ENCODE measurements at places on chromosomes 6 and 20.

- no peak for DNase-seq
These were observed 63.6 kb downstream of the IPCEF1 start for GRCh38 chr6:154292855-154293519.

DNA sequence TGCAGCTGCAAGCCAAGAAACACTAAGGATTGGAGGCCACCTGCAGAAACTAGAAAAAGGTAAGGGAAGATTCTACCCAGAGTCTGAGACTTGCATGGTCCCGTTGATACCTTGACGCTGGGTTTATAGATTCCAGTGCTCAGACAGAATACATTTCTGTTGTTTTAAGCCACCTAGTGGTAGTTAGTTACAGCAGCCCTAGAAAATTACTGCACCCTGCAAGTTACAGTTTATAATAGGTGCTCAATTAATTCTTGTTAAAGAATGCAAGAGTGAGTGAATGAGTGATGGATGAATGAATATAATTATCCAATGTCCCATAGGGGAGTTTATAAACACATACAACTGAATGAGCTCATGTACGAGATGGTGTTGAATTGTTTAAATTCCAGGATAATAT, 453.1 kb upstream of the SLC35B3 start:
- no peak for DNase-seq

GRCh38 chr20:41221614-41222218, 84.4 kb downstream of the PLCG1 start:
- DNase-seq: no peak

- DNase-seq: no peak
These were observed 140.9 kb downstream of the RNF144B start for GRCh38 chr6:18527836-18528743.

GRCh38 chr6:4268171-4268570, 132.8 kb upstream of the ECI2 start:
- DNase-seq: no peak

All from activated CD8-positive, alpha-beta memory T cell treated with anti-CD3 and anti-CD28 coated beads for 1 hour (primary cell).